Karpas-422 (cell line): ENCODE measurements at places on chromosomes 5 and 9.

- DNase-seq: no peak
Measured at GRCh38 chr9:126459546-126459945, 132.9 kb downstream of the MVB12B start.

GRCh38 chr5:43007911-43008362 lies 32.2 kb downstream of the ANXA2R start:
- DNase-seq: peak; percentile 90

DNA sequence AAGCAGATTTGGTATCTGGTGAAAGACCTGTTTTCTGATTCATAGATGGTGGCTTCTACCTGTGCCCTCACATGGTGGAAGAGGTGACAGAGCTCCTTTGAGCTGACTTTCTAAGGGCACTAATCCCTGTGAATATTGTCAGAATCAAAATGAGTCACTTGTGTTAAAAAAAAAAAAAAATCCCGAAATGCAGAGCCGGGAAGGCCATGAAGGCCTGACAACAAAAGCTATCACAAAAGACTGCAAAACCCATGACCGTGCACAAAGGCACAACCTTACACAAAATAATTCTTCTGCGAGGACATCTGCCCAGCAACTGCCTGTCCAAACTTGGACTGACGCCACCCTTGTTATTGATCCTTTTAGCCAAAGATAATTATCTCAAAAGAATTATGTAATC lies 19.6 kb upstream of the UBTD2 start:
- DNase-seq: no peak

- DNase-seq: no peak
Measured at GRCh38 chr9:7936996-7937395, 137.4 kb upstream of the DMAC1 start.

- DNase-seq: no peak
Measured at GRCh38 chr9:134585746-134586706, 55.6 kb upstream of the COL5A1 start.

DNA sequence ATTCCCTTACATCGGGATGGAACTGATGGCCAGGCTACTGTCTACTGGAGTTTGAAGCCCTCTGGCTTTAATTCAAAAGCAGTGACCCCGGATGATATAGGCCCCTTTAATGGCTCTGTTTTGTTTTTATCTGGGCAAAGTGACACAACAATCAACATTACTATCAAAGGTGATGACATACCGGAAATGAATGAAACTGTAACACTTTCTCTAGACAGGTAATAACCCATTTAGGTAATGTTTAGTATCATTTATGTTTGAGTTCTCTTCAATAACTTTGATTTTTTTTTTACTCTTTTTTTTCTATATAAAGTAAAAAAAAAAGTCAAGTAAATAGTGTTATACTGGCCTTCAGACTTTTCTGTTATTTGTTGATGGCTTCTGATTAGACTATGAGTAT lies 79.1 kb downstream of the ADGRV1 start:
- no peak for DNase-seq
